ENCODE measurements at places on chromosomes 3 and 15. TPM values are rescaled to one million over a fixed set of nuclear protein-coding genes. Genes with fewer than 3 reads are reported as not detected.

DNA sequence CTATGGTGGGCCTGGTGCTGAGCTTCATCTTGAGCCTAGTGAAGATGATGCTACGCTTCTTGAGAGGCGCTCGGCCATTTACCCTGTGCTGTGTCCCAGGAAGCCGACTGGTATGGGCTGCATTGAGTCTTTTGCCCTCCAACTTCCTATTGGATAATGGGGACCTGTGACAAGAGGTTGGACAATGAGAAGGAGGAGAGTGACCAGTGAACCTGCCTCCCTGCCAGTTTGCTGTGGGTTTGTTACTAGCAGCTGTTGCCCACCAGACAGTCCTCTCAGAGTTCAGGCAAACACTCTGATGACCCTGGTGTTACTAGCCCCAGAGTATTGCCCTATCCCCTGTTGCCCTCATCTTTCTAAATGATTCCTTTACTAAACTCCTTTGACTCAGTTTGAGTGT, 99.6 kb upstream of the PFN2 start:
- H3K36me3 ChIP-seq = no peaks in the 10 kb centered on the region
- H3K4me1 ChIP-seq = peaks cover 39% of the 10 kb centered on the region
- no peak overlapping the region for H3K27ac ChIP-seq
- H3K4me3 ChIP-seq = no peak overlapping the region
- no peak for DNase-seq

GRCh38 chr3:58013973-58014649, 5.9 kb downstream of the FLNB start:
- H3K27me3 ChIP-seq = no peaks in the 10 kb centered on the region
- peak overlapping the region; percentile 97 for H3K27ac ChIP-seq
- H3K36me3 ChIP-seq = no peaks in the 10 kb centered on the region
- DNase-seq = peak; percentile 49
- H3K4me3 ChIP-seq = peak overlapping the region; percentile 2
- H3K4me1 ChIP-seq = peaks cover 70% of the 10 kb centered on the region

DNA sequence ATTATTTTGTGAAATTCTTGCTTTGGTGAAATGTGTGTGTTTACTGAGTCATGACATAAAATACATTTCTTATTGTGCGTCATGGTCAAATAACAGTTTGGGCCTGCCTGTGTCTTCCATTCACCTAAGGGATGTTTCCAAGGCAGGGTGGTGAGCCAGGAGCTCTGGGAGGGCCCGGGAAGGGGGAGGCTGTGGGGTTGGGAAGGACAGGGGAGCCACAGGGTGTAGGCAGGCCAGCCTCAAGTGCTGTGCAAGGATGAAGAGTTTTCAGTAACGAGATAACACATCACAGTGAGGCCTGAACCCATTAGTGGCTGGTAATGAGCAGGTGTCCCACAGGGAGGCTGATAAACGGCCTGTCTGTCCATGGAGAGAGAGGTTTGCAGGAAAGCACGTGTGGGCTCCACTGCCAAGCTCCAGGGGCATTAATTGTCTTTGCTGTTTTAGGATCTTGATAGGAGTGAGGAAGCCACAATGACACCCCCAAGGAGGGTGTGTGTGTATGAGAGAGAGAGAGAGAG, 35.6 kb upstream of the SEC13 start:
- peaks cover 25% of the 10 kb centered on the region for H3K27me3 ChIP-seq
- H3K36me3 ChIP-seq = no peaks in the 10 kb centered on the region
- H3K27ac ChIP-seq = no peak overlapping the region
- DNase-seq = no peak

DNA sequence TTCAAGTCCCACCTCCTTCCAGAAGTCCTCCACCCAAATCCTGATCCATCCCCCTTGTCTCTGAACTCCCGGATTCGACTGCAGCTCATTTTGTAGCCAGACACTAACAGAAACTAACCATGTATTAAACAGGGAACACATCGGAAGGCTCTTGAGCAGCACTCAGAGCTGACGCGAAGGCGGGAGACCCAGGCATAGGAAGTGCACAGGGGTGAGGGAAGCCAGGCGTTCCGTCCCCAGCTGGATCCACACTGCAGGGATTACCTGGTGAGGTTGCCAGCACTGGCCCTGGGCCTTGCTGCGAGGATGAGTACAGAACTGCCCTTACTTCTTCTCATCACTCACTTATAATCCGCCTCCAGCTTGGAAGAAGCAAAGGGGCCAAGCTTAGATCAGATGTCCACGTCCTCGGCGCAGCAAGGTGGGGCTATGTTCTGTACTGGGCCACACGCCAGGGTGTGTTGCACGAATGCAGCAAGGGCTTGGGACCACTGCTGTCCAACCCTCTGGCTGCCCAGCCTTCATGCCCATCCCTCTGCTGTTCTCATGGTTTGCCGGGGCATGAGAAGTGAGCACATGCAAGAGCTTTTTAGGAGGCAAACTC, 124.2 kb upstream of the SMAD3 start:
- H3K4me1 ChIP-seq = peaks cover 3% of the 10 kb centered on the region
- no peak for DNase-seq
- H3K27ac ChIP-seq = peak overlapping the region; percentile 32
- H3K36me3 ChIP-seq = no peaks in the 10 kb centered on the region

DNA sequence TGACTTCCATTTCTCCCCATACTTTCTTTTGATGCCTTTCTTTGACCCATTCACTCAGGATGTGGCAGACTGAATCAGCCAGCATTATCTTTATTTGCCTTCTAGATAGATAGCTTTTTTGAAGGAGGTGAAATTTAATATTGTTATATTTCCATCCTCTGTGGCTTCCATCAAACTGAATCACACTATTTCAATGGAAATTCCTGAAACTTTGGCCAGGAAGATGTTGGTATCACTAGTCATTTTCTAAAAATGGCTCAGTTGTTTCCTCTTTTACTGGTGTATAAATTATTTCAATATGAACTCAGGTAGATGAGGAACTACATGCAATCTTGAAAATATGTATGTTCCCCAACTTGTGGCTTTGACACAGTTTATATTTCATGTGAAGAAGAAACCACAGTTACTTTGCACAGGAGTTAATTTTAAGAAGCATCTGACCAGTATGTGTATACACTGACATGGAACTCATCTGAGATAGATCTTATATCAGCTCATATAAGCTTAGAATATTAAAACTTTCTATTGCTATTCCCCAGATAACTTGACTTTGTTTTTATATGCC, 248.3 kb downstream of the CGGBP1 start:
- DNase-seq = no peak
- H3K4me1 ChIP-seq = no peaks in the 10 kb centered on the region
- H3K4me3 ChIP-seq = no peak overlapping the region
- H3K27me3 ChIP-seq = peaks cover 5% of the 10 kb centered on the region

The CCR3 gene
- total RNA-seq = not detected

The CACNA2D3 gene
- total RNA-seq = 2.8 TPM

The CPLX3 gene
- total RNA-seq = 0.14 TPM

The PLD1 gene
- 29.1 TPM for total RNA-seq

Measured in mesothelial cell of epicardium (in vitro differentiated cells).